CD4-positive, alpha-beta T cell treated with Interleukin-1 beta for 1 hour (primary cell): ENCODE measurements at places on chromosomes 2 and 18.

GRCh38 chr2:44286884-44287638 lies 11.8 kb downstream of the SLC3A1 start:
- DNase-seq: no peak

- no peak for DNase-seq
Observed at GRCh38 chr18:38572554-38573111, 1007.0 kb upstream of the CELF4 start.

GRCh38 chr2:17388798-17389197 lies 129.4 kb downstream of the RAD51AP2 start:
- DNase-seq: no peak

DNA sequence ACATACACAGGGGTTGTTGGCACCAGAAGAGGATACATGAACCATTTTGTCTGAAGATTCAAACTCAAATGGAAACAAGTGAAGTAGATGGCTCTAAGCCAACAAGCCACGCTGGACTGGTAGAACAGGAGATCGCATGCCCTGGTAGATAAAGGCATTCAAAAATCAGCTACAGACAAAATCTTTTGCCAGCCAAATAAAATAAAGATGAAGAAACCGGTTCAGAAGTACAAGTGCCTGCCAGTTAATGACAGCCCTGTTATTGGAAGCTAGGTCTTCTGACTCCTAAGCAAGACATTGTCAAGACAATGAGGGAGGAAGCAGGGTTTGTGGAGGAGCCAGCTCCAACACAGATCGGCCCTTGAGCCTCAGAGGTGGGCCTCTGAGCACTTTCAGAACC lies 52.3 kb downstream of the EHD3 start:
- DNase-seq: no peak

DNA sequence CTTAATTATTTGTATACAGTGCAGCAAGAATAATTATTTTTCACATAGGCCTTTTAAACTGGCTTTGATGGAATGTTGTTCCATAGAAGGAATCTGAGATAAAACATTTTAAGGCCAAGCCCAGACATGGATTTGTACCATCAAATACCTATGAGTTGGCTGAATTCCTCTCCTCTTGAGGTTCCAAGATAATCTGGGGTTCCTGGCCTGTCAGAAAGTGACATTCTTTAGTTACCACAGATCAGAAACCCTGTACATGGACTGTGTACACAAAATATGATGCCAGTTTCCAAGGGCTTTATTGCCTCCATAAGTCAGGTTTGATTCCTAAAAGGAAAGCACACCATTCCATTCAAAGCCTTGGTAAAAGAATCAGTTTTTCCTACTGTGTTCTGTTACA lies 1256.7 kb upstream of the NRXN1 start:
- no peak for DNase-seq
